Transverse colon (tissue), 4 donors: ENCODE measurements at places on chromosomes 12 and 14. TPM values are rescaled to one million over a fixed set of nuclear protein-coding genes. Genes with fewer than 3 reads are reported as not detected.

DNA sequence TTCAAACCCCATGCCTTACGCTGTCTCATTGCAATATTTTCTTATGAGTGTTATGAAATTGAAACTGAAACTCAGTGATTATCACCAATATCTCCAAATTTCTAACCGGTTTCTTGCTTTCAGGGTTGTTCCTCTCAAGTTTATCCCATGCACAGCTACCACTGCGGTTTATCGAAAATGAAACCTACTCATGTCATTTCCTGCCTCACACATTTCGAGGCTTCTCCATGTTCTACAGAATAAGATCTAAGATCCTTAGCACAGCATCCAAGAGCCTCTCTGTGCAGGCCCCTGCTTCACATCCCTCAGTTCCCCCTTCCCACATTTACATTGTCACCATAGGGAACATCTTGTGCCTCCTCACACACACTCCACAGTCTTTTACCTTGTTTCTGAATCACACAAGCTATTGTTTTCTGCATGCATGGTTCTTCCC is 45.5 kb upstream of the FAR2 start:
- peak; percentile 11 for DNase-seq

The BTG1 gene
- 72.6 TPM for total RNA-seq

DNA sequence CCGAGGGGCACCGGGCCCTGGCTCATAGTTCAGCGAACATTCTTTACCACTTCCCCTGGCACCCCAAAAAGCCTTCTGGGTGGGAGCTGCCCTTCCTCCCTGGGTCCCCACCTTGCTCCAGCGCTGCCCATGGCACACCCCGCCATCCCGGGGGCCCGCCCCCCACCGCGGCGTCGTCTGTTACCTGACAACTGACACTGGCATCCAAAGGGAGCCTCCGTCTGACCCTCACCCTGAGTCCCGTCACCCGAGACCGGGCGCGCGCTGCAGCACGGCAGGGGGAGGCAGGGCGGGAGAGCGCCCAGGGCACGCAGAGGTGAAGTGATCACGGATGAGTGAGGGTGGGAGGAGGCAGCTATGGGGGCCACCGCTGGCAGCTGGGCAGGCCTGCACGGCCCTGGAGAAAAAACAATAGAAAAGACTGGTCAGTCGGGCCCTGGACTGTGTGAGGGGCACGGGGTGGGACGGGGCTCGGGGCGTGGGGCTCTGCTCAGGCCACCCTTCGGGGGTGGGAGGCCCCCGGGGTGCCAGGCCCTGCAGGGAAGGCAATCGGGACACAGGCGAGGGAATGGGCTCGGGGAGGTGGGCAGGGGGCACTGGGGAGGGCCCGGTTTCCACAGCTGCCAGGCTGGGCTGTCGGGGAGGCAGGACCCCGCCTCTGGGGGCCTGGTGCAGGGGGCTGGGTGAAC is 40.7 kb downstream of the BCL11B start:
- no peak for DNase-seq

GRCh38 chr12:59649203-59649602 is 53.4 kb downstream of the SLC16A7 start:
- DNase-seq: no peak

The TBK1 gene
- total RNA-seq: 21.0 TPM

The PRB2 gene
- not detected for total RNA-seq

DNA sequence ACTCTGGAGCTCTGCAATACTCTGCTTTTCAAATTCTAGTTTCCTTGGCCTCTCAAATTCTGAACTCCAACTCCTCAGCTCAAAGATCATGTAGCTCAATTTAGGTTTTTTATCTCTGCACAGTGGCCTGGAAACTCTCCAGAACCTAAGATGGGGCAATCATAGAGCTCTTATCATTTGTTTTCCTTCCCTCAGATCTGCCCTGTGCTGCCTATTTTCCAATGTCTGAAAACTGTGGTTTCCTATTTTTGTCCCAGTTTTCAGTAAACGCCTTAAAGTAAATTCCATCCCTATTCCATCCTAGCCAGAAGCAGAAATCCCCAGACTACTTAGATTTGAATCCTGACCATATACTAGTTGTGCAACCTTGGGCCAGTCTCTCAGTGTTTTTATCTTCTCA is 73.2 kb downstream of the CEP83 start:
- DNase-seq: no peak
